ENCODE measurements at places on chromosomes 13 and 19.

- no peak for DNase-seq
Observed at GRCh38 chr19:4016486-4016885, 8.9 kb downstream of the PIAS4 start.

DNA sequence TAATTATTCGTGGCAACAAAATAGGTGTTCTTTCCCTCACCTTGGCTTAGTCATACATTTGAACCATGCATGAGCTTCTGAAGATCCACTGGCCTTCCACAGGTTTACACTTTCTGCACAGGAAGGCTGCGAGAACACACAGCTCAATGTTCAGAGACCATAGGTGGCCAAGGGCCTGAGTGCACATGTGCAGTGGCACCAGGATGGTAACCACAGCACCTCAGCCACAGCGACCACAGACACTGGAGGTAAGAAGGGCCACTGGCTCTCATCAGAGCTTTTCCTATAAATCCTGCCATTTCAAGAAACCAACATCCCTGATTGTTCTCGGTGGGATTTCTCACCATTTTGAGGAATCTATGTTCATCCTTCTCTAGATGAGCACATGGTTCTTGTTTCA is 1.6 kb downstream of the DCLK1 start:
- DNase-seq: no peak

DNA sequence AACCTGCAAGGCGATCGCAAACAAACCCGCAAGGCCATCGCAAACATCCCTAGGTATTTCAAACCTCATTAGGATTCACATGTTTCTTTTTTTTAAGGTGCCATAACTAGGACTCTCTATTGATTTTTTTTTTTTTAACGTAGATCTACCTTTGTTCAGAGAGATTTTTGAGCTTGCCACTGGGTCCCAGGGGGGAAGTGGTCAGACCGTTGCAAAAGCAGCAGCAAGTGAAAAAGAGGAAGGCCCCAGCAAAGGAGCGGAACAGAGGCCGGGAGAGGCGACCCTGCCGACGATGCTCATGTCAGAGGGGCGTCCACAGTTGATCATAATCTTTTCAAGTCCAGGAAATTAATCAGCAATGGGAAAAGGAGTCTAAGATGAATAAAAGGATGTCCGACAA is 32.7 kb upstream of the FLT1 start:
- DNase-seq: no peak

DNA sequence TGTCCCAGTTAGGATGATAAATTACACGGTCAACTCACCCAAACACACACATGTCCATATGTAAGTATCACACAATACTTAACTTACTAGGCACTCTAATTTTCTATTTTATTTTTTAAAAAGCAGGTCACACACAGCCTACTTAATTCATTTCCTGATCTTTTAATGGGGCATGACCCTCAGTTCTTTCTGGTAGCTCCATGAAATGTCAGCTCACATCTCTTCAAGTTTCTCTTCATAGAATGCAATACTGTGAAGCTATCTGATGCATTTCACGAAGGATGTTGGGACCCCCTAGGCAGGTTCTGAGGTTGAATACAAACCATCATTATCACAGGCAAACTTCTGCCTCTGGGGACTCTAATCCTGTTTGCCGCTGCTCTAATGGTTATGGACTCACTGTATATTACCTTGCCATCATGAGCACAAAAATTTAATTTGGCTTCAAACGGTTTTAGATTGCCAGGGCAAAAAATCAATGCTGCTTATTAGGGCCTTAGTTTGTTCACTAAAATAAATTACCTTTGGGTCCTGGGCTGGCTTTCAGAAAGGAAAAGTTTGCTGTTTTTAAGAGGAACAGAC is 16.1 kb upstream of the DHRS12 start:
- DNase-seq: no peak

- no peak for DNase-seq
Observed at GRCh38 chr13:38086721-38087120, 217.1 kb upstream of the TRPC4 start.

GRCh38 chr19:51407511-51408131 is 9.8 kb downstream of the SIGLEC10 start:
- peak; percentile 47 for DNase-seq

DNA sequence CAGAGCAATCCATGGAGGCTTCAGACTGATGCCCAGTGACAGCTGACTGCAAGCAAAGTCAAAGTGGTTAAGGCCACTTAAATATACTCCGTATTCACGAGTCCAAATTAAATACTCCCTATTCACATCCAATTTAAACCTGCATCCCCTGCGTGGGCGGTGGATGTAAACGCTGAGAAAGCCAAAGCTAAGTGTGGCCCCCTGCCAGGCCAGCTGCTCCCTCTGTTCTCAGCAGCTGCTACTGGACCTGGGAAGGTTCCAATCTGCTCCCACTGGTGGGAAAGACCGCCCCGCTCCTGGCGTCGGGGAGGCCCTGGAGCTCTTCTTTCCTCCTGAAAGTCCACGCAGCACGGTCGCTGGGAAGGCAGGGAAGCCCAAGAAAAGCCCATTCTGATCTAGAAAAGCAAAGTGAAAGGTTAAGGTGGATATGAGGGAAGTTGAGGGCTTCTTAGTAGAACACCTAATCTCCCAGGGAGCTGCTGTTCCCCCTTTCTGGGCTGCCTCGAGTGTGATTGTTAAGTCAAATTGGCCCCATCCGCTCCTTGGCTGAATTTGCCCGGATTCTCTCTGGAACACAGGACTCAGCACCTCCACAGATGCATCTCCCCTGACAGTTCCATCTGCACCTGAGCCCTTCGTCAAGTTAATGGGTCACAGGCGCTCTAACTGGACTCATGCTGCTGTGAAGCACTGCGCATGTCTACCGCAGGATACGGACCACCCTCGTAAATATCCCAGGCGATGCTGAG is 205.5 kb downstream of the USP12 start:
- DNase-seq: no peak

DNA sequence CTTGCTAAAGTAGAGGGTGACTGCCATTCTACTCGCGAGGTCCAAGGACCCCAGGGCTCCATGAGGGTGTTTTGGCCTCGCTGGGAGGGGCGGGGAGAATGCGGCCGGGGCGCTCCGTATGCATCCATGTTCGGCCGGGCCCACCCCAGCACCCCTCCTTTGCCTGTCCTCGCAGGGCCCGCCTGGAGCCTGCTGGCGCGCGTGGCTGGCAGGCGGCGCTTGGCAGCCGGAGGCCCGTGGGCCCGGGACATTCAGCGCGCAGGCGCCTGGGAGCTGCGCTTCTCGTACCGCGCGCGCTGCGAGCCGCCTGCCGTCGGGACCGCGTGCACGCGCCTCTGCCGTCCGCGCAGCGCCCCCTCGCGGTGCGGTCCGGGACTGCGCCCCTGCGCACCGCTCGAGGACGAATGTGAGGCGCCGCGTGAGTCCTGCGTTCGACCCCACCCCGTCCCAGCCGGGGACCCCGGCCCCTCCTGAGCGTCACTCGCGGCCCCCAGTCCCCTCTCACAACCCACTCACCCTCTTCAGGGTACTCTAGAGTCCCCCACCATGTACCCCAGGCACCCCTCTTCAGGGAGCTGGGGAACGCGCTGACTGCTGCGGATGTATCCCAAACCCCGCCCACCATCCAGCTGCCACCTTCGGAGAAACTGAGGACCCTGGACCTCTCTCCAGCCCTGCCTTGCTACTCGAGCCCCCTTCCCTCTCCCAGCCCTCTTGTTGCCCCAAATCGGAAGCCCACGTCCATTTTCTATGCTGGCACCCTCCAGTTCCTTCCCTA is 4.1 kb downstream of the DLL3 start:
- DNase-seq: peak; percentile 75

GRCh38 chr13:51643882-51644281 is 59.6 kb downstream of the WDFY2 start:
- DNase-seq: no peak

- DNase-seq: no peak
Observed at GRCh38 chr13:105426441-105426840, 1109.0 kb downstream of the EFNB2 start.

DNA sequence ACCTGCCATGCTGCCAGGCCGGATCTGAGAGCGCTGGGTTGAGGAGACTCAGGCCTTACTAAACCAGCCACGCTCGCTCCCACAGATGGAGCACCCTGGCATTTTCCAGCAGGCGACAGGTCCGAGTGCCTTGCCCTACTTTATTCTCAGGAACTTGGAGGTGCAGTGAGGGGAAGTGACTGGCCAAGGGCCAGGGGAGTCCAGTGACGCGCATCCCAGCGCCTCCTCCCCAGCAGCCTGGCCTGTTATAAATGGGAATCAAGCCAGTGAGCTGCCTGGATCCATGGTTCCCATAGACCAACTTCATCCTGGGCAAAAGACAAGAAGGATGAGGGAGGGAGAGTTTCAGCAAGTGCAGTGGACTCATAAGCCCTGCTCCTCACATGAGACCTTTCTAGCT is 35.5 kb downstream of the TMED1 start:
- no peak for DNase-seq

DNA sequence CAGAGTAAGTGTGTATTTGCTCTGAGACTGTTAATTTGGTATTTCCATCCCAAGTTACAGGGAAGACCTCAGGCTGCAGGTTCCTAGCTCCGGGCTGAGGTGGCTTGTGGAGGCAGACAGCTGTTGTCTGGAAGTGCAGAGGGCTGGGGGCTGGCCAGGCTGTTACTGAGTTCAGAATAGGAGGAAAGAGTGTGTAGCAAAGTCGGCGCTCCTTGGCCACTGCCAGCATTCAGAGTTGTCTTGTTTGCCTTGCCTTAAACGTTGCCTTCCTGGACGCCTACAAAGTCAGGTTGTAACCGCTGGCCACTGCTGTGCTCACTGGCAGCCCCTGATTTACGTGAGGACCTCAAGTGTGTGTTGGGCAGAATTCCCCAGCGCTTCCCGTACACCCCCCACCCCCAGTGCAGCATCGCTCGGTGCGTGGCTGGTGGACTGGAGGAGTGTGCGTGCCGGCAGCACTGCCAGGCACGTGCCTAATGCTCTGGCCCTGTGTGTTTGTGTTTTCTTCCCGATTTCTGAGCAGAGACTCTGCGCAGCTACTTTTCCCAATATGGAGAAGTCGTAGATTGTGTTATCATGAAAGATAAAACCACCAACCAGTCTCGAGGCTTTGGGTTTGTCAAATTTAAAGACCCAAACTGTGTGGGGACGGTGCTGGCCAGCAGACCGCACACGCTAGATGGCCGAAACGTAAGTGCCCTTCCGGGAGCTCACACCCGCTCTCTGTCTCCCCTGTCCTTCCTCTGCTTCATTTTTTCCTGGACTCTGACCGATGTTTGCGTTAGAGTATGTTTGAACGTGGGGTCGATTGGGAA is 10.5 kb downstream of the DAZAP1 start:
- no peak for DNase-seq

DNA sequence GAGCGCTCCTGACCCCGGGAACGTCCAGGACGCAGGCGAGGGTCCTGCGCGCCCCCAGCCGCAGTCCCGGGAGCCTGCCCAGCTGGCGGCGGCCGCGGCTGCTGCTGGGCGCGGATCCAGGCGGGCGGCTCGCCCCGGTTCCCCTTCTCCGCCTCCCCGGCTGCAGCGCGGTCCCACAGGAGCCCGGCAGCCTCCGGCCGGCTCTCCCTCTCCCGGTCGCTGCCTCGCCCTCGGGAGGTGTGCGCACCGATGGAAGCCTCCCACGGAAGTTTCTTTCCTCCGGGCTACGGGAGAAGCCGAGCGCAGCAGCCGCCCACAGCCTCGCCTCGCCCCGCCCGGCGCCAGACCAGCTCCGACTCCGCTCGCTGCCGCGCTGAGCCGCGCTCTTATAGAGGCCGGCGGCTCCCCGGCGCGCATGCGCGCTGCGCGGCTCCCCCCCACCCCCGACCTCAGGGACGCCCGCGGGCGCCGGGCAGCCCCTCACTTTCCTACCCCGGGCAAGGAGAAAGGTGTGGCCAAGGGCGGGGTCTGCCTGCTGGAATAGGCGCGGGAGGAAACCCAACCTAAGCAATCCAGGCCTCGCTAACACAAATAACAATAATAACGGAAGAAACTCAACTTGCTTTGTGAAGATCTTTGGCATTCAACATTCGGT is at the start of gene SHISA2:
Gene SHISA2 (minus strand): TSS at position 360 of the 655 bp plus-strand sequence. CDS start 1,041 bp downstream, outside the sequence.
- DNase-seq: peak; percentile 10

DNA sequence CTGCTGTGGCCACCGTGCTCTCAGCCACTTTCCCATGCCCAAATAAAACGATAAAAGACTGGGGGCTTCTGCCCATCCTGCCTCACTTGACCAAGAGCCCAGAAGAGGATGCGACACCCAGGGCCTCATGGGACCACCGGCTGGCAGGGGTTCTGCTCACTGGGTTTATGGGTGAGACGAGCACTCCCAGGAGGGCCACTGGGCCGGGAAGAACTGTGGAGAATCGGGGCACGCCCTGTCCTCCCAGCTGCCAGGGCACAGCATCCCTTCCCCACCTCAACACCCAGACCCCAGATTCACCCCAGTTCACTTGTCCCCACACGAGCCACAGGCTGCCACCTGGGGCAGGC is 4.7 kb upstream of the F10 start:
- no peak for DNase-seq

- no peak for DNase-seq
Observed at GRCh38 chr13:37602733-37603381, 4.3 kb upstream of the POSTN start.

DNA sequence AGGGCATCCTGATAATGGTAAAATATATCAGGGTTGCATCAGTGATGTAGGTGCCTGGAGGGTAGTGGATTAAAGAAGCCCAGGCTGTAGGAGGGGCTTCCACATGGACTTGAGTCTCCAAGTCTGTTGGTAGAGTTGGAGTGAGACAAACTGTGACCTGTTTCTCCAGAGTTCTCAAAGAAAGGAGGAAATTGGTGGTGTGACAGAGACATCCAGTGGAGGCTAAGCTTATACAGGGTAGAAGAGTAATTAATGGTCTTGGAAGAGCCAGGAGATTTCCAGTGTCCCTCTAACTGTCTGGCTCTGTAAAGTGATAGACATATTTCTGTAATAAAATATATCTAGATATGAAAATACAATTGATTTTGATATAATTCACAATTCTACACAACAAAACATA is 61.1 kb downstream of the GPC5 start:
- no peak for DNase-seq

DNA sequence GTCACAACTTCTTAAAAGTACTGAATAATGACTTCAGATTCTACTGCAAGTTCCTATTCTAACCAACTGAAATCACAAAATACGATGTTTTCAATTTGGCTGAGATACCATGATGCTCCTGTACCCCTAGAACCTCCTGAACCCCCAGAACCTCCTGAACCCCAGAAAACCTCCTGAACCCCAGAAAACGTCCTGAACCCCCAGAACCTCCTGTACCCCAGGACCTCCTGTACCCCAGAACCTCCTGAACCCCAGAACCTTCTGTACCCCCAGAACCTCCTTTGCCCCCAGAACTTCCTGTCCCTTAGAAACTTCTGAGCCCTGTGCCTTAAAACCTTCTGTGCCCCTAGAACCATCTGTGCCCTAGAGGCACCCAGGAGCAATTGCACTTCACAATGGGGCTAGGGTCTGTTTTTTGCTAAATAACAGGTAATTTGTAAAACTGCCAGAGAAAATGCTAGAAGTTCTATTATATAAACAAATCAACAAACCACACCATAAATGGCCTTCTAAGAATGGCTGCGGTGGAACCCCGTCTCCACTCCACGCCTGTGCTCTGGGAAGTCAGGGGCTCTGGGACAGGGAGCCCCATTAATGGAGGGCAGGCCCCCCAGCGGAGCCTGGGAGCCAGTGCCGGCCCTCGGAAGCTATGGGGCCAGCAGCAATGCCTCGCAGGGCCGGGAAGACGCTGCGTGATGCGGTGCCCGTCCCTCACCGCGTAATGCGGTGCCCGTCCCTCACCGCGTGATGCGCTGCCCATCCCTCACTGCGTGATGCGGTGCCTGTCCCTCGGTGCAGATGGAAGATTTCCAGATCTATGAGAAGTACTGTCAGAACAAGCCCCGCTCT is 21.3 kb upstream of the F7 start:
- no peak for DNase-seq
